Stimulated activated CD8-positive, alpha-beta memory T cell treated with anti-CD3 and anti-CD28 coated beads, Interleukin-15, amount 100 ng/mL, for 1 hour (primary cell): ENCODE measurements at places on chromosomes 4 and X.

GRCh38 chr4:48396043-48396442 lies 54.7 kb downstream of the SLAIN2 start:
- no peak for DNase-seq

DNA sequence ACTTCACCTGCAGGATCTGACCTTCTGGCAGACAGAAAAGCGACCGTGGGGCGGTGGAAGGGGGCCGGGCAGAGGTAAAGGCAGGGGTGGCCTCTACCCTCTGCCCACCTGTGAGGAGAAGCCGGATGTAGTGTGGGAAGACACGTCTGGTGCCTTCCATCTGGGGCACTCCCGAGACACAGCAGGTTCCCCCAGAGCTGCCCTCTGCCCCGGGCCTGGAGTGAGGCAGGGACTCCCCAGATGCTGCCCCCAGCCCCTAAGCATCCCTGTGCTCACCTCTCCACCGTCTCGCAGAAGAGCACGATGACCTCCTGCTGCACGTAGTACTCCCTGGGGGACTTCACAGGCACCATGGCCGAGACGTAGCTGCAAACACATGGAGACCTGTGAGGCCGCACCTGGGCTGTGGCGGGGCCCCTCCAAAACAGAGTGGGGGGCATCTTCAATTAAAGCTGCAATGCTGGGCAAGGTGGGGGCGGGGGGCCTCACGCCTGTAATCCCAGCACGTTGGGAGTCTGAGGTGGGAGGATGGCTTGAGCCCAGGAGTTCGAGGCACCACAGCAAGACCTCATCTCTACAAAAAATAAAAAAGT lies 75.3 kb upstream of the MXD4 start:
- no peak for DNase-seq

DNA sequence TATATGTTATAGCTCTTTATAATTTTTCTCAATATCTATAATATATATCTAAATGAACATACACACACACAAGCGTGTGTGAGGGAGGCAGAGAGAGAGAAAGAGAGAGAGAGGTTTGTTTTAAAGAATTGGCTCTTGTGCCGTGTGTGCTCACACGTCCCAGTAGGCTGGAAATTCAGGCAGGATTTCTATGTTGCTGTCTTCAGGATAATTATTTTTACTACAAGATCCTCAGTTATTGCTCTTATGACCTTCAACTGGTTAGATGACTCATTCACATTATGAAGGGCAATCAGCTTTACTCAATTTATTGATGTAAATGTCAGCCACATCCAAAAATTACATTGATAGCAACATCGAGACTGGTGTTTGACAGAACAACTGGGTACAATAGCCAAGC lies 1520.7 kb upstream of the PCDH7 start:
- no peak for DNase-seq

- no peak for DNase-seq
Measured at GRCh38 chr4:1137850-1138249, 24.5 kb upstream of the RNF212 start.

GRCh38 chr4:165129924-165130323 lies 17.3 kb upstream of the TMEM192 start:
- DNase-seq = no peak

- DNase-seq = no peak
Measured at GRCh38 chr4:119744580-119744979, 116.0 kb upstream of the PDE5A start.

GRCh38 chrX:118221270-118221669 lies 104.7 kb upstream of the KLHL13 start:
- DNase-seq = no peak

DNA sequence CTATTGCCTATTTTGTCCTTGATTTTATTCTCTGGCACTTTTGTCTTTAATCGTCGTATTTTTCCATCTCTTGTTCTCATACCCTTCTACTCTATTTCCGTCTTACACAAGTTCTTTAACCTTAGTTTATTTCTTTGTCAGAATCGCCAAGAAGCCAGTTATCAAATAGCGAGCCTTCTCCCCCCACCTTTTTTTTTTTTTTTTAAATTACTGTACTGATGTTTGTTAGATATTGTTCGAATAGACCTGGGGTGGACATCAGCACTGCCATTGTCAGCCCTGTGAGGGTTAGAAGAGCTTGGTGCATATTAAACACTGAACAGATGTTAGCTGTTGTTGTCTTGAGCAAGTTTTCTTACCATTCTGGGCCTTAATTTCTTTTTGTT lies 1.2 kb downstream of the SPCS3 start:
- no peak for DNase-seq

DNA sequence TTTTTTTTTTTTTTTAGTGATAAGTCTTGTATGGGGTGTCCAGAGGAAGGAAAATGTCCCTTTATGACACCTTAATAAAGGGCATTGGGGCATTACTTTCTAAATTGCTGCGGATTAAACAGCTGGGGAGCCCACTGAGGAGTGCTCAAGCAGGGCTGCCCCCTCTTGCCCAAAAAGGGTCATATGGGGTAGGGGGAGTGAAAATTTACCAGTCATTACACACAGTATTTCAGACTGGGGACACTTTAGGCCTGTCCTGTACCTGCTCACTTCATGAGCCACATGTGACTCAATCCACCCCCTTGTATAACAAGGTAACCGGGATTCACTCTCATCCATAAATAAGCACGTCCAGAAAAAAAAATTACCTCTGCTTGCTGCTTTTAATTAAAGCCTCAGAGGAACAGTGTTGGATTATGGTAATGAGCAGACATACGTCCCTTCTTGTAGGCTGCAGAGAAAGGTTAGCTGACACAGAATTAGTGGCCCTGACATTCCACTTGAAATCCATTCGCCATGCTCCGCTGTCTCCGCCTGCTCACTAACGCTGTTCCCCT lies 1.8 kb downstream of the PRDM8 start:
- no peak for DNase-seq

DNA sequence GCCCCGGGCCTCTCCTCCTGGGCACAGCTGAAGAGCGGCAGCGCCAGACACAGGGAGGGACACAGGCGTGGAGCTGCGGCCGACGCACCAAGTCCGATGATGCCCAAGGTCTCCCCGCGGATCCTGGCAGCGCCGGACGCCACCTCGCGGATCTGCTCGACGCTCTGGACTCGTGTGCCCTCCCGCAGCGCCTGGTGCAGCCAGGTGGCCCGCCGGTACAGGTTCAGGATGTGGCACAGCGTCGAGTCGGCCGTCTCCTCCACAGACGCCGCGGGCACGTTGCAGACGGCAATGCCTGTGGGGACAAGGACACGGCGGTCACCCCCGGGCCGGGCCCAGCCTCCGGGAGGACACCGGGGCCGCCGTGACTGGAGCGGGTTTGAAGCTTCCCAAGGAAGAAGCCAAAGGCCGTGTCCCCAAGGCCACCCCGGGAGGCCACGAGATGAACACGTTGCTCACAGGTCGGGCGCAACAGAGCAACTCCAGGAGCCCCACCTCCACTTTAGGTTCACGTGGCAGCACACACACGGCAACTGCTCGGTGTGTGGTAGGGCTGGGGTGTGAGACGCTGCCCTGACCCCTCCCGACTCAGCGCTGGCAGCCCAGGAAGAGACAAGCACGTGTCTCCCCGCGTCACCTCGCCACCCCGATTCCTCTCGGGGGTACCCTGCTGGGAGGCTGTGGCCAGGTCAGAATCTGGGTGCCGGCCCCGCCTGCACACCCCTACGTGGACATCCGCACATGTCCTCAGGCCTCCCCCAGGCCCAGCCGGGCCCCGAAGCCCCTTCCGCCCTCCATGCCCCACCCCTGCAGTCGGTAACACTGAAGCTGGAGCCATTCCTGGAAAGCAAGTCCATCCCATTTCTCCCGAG lies 23.4 kb downstream of the CTBP1 start:
- DNase-seq = no peak

DNA sequence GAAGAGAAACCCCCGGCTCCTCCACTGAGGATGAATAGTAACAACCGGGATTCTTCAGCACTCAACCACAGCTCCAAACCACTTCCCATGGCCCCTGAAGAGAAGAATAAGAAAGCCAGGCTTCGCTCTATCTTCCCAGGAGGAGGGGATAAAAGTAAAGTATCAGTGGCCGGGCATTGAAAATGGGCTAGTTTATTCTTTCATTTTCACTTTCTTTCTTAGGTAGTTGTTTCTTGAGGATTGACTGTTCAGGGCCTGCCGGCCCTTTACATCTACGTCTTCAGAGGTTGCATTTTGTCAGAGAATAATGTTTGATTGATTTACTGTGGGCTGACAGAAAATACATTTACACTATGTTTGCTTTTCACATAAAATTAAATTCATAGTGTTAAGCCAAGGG lies 27.1 kb downstream of the PAK3 start:
- no peak for DNase-seq

- no peak for DNase-seq
Measured at GRCh38 chr4:67820903-67821302, 62.9 kb downstream of the TMPRSS11D start.

DNA sequence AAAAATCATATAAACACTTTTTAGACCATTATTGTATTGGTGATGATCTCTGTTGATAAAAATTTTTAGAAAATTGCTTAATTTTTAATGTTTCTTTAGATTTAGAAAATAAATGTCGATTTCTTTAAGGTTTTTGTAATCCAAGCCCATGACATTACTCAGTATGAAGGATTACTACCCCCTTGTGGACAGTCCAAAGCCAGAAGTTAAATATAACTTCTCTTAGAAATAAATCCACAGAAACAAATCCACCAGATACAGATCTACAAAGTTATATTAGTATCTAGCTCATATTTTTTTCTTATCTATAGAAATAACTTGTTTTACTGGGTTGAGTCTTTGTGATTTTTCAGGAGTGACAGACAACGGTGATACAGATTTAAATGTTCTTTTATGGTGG lies 18.9 kb downstream of the TIFA start:
- no peak for DNase-seq

DNA sequence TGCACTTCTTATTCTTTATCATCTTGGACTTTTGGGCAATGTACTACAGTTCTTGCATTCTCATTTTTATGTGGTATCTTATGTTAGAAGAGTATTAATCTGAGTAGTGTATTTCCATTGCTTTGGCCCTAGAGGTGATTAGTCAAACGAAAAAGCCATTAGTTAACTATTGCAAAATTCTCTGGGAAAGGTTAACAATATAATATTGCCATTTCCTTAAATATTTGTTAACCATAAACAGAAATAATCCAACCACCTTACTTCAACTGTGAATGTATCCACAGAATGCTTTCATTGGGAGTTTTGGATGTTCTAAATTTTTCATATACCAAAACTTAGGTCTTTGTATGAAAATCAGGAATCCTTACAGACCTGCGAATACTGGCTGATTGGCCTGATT lies 294.6 kb upstream of the UGT8 start:
- no peak for DNase-seq

DNA sequence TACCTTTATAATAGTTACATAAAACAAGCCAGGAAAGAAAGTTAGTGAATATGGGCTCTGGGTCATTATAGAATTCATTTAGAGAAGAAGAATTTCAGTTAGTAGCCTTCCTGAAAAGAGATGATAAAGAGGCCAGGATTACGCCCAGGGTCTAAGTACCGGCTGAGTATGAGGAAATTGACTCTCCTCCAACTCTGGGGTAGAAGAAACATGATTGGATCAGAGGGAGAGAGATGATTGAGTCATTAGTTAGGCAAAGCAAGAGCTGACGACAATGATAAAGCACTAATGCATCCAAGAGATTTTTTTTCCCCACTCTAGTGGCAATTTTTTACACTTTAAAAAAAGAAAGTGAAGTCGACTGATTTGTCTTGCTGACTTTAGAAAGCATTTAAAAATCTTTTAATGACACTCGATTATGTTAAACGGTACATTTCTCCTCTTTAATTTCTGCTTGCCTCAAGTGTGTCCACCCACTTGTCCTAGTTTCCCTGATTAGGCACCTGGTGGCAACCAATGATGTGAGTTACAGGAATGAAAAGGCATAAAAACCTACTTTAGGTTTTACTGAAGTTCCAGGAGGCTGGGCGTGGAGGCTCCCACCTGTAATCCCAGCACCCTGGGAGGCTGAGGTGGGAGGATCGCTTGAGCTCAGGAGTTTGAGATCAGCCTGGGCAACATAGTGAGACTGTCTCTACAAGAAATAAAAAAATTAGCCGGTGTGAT lies 37.3 kb upstream of the IGFBP7 start:
- no peak for DNase-seq

GRCh38 chr4:38385093-38386004 lies 278.6 kb upstream of the KLF3 start:
- DNase-seq = no peak

- DNase-seq = no peak
Measured at GRCh38 chr4:38696697-38697096, 32.7 kb downstream of the KLF3 start.

DNA sequence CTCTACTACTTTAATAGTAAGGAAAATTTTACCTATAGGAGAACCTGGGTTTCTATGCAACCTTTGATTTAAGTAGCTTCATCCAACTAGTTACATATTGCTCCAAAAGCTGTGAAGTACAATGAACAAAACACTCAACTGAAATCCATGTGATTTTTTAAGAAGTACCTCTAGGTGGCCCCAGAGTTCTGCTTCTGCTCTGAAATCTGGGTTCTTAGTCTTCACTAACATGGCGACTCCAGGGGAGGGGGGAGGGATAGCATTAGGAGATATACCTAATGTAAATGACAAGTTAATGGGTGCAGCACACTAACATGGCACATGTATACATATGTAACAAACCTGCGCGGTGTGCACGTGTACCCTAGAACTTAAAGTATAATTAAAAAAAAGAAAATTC lies 73.4 kb upstream of the MAGEB2 start:
- DNase-seq = no peak

- DNase-seq = no peak
Measured at GRCh38 chrX:41600291-41600690, 88.5 kb upstream of the GPR34 start.

- DNase-seq = no peak
Measured at GRCh38 chrX:130173190-130173895, 1.6 kb downstream of the RAB33A start.

- no peak for DNase-seq
Measured at GRCh38 chr4:10998846-10999245, 314.3 kb upstream of the CLNK start.

DNA sequence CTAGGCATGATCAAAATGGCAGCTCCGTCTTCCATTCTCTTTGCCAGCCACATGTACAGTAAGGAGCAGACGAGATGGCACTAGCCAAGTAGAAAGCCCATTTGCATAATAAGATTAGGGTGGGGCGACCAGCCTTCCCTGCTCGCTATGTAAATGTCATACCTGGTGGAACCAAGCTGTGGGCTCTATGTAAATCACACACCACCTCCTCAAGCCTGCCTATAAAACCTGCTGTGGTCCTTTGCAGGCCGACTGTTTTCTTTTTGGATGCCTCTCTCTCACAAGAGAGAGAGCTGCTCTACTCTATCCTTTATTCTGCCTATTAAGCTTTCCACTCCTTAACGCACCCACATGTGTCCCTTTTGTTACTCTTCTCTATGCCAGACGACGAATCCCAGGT lies 1472.7 kb downstream of the ARAP2 start:
- DNase-seq = no peak

DNA sequence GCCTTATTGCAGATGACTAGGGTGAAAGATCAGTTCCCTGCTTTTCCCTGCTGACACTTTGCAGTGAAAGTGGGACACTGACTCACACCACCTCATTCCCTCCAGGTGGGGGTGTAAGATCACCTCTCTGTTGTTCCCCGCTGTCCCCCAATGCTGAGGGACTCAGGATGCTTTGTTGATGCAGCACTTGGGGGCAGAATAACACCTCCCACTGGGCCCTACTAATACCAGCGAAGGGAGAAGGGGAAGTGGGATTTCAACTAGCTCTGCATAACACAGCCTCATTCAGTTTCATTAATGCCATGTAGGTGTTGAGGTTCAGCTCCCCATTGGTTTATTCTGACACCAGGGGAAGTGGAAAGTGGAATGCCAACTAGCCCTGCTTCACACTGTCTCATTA lies 43.6 kb upstream of the IL1RAPL2 start:
- DNase-seq = no peak

- no peak for DNase-seq
Measured at GRCh38 chrX:13257223-13258051, 62.4 kb downstream of the ATXN3L start.
